Activated effector memory CD4-positive, alpha-beta T cell treated with anti-CD3 and anti-CD28 coated beads, Interleukin-2, amount 50 U/mL, for 16 hours (primary cell): ENCODE measurements at places on chromosomes 2 and 18.
A peak's percentile ranks its signal among the peaks of the same experiment; 100 is the strongest.

DNA sequence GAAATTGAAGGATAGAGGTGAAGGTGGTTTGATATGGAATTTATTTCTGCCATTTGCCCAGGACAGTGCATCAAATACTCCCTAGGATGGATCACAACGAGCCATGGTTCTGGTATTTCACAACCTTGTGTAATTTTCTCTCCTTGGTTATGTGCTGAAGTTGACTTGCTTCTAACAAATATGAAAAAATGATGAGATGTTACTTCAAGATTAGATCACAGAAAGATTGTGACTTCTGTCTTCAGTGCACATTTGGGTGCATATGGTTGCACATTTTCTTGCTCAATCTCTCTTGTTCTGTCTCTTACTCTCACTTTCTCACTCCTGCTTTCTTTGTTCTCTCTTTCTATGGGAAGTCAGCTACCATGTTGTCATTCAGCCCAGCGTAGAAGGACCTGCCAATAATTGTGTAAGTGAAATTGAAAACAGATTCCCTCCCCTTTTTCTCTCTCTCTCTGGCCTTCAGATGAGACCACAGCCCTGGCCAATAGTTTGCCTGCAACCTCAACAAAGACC lies 104.6 kb upstream of the RMDN2 start:
- DNase-seq: no peak

GRCh38 chr2:109712746-109713145 lies 81.4 kb upstream of the RGPD5 start:
- DNase-seq: no peak

DNA sequence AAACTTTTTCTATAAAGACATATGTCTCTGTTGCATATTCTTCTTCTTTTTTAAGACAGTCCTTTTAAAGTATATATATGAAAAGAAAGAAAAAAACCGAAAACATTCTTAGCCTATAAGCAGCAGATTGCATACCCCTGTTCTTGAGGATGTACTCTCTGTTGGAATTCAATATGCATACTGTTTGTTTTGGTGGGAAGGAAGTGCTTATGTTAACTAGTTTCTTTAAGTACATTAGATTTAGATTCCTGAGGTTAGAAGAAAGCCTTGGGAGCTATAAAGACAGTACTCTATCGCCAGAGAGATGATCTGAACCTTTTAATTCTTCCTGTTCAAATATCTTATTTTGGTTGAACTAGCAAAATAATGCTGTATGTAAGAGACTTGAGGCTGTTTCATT lies 46.8 kb upstream of the TBR1 start:
- no peak for DNase-seq

- DNase-seq: no peak
Observed at GRCh38 chr2:212520340-212520739, 18.3 kb downstream of the ERBB4 start.

GRCh38 chr2:198775737-198776136 lies 682.0 kb downstream of the SATB2 start:
- DNase-seq: no peak

- DNase-seq: no peak
Observed at GRCh38 chr2:116674188-116674587, 1140.3 kb upstream of the DDX18 start.

GRCh38 chr2:205687641-205687956 lies 5.3 kb downstream of the NRP2 start:
- no peak for DNase-seq

GRCh38 chr2:19868701-19869580 lies 32.8 kb downstream of the TTC32 start:
- DNase-seq: peak; percentile 85

DNA sequence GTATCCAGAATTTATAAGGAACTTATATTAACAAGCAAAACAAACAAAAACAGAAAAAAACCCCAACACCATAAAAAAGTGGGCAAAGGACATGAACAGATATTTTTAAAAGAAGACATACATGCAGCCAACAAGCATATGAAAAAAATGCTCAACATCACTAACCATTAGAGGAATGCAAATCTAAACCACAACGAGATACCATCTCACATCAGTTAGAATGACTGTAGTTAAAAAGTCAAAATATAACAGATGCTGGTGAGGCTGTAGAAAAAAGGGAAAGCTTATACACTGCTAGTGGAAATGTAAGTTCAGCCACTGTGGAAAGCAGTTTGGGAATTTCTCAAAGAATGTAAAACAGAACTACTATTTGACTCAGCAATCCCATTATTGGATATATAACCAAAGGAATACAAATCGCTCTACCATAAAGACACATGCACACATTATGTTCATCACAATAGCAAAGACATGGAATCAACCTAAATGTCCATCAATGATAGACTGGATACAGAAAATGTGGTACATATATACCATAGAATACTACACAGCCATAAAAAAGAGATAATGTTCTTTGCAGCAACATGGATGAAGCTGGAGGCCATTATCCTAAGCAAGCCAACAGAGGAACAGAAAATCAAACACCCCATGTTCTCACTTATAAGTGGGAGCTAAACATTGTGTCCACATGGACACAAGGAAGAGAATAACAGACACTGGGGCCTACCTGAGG lies 25.3 kb downstream of the PREPL start:
- DNase-seq: no peak
